Fibroblast of skin of back (primary cell): ENCODE measurements at places on chromosomes 2 and 18.
A peak's percentile ranks its signal among the peaks of the same experiment; 100 is the strongest.

GRCh38 chr18:54240629-54241107, 16.2 kb upstream of the MBD2 start:
- no peak for DNase-seq

- peak; percentile 97 for DNase-seq
Observed at GRCh38 chr18:34911661-34912384, 129.4 kb upstream of the MAPRE2 start.

DNA sequence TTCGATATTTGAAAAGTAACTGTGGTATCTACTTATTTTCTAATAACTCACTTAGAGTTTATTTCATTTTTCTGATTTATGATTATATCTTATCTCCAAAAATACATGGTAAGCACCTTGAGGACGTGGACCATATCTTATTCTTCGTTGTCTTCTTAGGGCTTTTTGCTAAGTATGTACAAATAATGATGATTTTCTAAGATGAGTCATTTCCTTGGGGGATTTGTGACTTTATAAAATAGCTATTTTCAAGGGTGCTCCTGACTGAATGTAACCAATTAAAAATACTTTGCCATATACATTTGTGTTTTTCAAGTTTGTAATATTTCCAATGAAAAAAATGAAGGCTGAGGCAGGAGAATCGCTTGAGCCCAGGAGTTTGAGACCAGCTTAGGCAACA, 56.3 kb downstream of the GREB1L start:
- DNase-seq = no peak

DNA sequence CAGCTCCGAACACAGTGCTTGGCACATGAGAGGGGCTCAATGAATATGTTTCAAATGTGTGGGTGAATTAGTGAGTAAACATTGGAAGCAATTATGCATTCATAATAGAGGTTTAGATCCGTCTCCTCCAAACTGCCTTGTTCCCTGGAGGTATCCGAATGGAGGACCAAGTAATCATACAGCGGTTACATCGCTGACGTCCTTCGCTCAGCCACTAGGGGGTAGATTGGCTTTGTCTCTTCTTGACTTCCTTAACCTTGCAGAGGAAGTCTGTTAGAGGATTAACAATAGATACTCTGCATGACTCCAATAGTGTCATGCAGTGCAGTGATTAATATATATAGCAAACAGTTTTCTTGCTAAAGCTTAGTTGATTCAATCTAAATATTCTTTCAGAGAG, 517.0 kb downstream of the PTPRM start:
- DNase-seq = peak; percentile 59

DNA sequence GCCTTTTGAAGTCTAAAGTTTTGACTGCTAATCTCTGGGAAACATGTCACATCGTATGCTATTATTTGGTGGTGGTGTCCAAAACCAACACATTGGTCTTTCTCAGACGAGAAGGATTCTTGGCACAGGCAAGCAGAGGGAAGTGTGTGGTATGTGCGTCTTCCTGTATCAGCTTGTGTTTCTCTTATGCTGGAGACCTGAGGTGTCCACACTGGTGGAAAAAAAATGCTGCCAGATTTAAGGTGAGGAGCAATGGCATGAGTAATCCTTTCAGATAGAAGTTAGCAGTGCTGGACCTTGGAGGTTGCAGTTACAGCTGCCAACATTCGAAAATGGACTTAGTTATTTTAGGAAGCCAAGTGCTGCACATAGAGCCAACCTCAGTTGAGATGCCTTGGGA, 11.7 kb upstream of the FHL2 start:
- peak; percentile 44 for DNase-seq

DNA sequence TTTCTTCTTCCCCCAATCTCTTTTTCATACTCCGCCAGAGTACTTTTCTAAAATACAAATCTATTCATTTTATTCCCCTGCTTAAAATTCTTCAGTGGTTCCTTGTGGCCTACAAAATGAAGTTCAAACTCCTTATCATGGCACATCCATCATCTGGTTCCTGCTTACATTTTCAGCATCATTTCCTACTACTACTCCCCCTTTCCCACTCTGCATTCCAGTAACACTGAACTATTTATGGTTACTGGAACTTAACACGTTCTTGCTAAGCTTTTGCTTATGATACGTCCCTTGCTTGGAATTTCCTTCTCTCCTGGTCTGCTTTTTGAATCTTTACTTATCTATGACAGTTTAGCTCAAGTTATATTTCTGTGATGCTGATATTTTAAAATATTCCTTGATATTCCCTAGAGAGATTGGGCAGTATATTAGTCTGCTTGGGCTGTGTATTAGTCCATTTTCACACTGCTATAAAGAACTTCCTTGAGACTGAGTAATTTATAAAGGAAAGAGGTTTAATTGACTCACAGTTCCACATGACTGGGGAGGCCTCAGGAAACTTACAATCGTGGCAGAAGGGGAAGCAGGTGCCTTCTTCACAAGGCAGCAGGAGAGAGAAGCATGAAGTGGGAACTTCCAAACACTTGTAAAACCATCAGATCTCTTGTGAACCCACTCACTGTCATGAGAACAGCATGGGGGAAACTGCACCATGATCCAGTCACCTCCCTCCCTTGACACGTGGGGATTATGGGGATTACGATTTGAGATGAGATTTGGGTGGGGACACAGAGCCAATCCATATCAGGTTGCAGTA, 53.2 kb downstream of the BMPR2 start:
- DNase-seq = peak; percentile 81

DNA sequence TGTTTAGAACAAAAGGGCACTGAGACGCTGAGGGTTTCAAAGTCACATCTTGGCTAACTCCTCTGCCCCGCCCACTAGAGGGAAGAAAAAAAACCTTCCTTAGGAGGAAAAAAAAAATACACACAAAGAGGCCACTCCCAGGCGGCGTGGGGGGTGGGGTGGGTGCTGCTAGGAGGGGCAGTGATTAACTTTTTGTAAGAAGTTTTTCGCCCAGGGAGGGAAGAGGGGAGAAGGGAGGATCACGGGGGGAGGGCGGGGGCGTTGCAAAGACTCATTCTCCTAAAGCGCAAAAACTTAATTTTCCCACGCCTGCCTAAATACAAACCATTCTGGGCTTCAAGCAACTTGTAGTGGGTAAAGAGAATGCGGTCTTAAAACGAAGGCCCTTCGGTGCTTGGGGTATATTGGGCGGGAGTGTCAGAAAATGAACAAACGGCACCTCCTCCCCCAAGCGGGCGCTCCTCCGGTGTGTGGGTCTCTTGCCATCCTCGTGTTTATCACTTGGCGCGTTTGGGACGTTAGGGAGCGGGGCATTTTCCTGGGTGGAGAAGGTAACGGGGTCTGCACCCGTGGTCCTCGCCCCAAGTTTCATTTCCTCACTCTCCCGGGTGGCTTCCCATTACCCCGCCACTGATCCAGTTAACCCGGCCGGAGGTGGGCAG, 1.7 kb downstream of the CXCR4 start:
- DNase-seq = no peak
